H4 (cell line): ENCODE measurements at places on chromosomes 6 and 20. TPM values are rescaled to one million over a fixed set of nuclear protein-coding genes. Genes with fewer than 3 reads are reported as not detected.

DNA sequence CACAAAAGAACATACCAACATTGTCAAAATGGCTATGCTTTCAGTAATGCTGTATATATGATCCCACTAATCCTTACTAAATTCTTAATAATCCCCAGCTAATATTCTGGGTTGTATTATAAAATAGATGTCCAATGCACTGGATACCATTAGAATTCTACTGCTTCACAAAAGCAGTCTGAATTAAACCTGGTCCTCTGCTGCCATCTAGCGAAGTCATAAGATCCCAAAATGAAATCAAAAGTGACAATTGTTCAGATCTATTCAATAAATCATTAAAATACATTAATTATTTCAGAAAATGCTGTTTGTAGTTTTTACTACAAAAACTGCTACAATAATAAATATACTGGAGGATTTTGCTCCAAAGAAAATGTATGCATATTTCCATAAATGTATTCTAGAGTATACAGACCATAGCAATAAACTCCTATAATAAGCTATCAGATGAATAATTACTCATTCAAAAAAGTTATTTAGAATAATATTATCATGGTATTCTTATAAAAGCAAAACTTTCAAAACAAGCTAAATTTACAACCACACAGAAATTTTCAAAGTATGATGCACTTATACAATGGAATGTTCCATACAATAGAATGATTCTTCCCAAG is 92.6 kb downstream of the RNGTT start:
- peak; percentile 31 for DNase-seq

DNA sequence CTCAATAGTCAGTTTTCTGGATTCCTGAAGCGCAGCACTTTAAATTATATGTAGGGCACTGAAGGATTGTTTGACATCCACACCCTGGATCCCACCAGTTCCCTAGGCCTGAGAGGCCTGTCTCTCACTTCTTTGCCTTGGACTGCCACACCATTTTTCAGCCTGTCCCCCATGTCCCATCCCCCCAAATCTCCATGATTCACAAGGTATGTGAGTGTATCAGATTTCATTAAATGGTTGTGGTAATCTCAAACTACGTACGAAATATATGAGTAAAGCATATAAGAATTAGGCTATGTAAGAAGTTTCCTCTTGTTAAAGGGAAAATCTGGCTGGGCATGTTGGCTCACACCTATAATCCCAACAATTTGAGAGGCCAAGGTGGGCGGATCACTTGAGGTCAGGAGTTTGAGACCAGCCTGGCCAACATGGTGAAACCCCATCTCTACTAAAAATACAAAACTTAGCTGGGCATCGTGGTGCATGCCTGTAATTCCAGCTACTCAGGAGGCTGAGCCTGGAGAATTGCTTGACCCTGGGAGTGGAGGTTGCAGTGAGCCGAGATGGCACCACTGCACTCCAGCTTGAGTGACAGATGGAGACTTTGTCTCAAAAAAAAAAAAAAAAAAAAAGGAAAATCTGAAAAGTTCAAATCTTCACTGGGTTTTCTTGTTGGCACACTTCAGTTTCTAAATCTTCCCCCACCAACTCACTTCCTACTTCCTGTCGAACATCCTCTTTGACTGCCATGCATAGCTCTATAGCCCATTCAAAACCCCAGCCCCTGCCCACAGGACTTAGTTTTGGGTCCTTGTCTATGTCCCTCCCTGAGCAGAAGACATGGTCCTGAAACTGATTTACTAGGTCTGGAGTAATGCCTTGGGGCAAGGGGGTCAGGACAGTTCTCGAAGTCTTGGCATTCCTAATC is 97.3 kb upstream of the SHLD1 start:
- DNase-seq = peak; percentile 82

DNA sequence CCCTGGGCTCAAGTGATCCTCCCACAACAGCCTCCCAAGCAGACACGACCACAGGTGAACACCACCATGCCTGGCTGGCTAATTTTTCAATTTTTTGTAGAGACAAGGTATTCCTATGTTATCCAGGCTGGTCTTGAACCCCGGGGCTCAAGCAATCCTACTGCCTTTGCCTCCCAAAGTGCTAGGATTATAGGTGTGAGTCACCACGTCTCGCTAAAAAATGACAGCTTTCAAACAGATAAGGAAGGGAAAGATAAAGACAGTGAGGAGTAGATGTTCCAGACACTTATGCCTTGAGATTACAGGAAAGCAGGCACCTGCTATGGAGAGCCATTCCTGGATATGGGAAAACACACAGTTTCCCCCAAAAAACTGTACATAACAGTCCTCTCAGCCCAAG is 40.9 kb upstream of the SLA2 start:
- DNase-seq = no peak

DNA sequence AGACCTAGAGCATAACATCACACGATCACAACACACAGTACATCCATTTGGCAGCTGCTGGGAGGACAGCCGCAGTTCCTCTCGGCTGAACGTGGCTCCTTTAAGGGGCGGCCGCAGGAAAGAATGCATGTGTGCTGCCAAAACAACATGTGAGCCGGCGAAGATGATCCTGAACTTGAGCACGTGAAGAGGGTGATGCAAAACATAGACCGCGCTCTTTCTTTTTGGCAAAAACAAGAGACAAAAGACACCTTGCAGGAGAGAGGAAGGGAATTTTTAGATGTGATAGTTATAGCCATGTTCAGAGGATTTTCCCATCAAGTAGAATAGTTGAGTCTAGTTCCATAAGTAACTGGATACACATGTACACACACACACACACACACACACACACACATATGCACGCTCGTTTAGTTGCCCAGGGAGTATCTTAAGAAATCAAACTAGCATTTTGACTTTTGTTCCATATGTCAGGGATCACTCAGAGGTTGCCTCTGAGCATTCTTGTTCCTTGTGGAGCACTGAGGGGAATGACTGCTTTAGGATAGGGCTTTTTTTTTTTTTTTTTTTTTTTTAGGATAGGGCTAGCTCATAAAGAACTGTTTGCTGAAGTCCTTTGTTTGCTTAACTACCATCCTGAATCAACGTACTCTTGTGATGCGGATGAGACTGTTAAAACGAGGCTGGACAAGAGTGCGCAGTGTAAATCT is 21.7 kb upstream of the RANBP9 start:
- DNase-seq = peak; percentile 56

GRCh38 chr6:41785254-41785653 is 2.2 kb upstream of the TOMM6 start:
- DNase-seq = no peak

- peak; percentile 34 for DNase-seq
Observed at GRCh38 chr6:35500782-35501181, 3.9 kb upstream of the TEAD3 start.

GRCh38 chr20:6040958-6041807 is 12.7 kb downstream of the LRRN4 start:
- no peak for DNase-seq

DNA sequence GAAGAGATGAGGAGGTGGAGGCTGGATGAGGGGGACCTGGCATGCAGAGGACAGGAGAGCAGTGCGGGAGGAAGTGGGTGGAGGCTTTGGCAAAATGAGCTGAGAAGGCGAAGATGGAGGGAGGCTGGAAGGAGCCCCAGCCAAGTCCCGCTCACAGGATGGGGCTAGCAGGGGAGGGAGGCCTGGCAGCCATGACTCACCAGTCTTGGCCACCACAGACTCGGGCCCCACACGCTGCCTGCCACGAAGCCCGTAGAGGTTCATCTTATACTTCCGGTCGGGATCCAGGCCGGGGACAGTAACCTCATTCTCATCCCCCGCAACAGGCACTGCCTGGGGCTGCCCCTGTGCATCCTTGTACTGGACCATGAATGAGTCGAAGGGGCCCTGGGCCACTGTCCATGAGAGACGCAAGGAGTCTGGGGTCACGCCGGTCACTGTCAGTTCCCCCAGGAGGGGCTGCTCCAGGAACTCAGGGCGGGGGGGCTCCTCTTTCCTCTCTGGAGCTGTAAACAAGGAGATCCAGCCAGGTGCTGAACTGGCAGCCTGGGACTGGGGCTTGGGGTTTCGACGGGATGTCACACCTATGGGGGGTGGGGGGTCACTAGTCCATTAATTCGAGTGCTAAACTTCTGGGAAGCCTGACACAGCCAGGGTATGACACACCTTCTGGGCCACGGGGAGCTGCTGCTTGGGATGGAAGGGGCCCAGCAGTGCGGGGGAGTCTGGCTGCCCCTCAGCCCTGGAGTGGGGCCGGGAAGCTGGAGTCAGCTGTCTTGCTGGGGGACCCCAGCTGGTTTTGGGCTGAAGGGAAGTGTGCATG is 27.8 kb downstream of the TNXB start:
- DNase-seq = peak; percentile 93

GRCh38 chr20:31930779-31931178 is 21.1 kb downstream of the PDRG1 start:
- no peak for DNase-seq

- no peak for DNase-seq
Observed at GRCh38 chr20:56504373-56505005, 20.1 kb upstream of the FAM209A start.

DNA sequence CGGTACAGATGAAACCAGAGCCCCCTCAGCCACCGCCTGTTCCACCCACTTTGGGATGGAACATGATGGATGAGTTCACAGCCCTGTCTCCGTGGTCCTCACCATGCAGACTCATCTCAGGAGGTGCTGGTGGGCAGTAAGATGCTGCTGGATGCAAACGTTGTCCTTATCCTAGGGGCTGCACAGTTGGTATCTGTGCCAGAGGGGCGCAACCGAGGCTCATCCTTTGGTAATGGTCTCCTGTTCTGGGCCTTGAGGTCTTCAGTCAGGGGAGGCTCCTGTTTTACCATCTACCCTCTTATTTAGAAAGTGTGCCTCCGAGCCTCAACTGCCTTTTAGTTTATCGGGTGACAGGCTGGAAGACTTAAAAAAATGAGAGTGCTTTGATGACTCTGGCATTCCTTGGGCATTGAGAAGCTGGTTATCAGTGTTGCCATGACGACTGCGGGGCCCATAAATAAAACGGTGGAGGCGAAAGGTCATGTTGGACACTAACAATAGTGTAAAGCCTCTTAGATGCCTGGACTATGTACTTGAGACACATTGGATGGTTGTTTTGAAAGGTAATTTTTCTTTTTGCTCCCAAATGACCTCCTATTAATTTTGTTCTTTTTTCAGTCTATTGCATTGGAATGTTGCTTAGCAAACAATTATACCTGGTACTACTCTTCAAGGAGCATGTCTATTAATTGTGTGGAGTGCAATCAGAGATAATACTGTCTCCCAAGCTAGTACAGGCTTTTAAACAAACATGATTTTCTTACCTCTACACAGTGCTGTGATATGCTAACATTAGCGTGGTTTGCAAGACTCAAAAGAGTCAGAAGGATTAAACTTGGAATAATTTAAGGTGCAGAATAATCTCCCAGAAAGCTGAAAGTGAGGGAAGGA is 74.2 kb upstream of the DSP start:
- no peak for DNase-seq

- no peak for DNase-seq
Observed at GRCh38 chr20:39524371-39524911, 562.3 kb downstream of the DHX35 start.

DNA sequence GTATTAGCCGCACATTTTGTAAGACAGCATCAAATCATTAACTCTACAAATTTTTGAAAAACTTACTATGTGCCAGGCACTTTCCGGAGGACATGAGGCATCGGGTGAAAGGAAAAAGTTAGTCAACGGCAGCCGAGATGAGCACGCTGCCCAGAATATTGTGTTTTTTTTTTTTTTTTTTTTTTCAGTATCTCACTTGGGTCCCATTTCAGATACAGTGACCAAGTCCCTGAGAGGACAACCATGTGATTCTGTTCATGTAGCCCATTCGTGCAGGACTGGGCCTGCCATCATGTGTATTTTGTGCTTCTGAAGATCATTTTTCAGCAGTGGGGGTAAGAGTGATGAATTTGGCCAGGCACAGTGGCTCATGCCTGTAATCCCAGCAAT is 1.3 kb downstream of the SLA2 start:
- DNase-seq = no peak

DNA sequence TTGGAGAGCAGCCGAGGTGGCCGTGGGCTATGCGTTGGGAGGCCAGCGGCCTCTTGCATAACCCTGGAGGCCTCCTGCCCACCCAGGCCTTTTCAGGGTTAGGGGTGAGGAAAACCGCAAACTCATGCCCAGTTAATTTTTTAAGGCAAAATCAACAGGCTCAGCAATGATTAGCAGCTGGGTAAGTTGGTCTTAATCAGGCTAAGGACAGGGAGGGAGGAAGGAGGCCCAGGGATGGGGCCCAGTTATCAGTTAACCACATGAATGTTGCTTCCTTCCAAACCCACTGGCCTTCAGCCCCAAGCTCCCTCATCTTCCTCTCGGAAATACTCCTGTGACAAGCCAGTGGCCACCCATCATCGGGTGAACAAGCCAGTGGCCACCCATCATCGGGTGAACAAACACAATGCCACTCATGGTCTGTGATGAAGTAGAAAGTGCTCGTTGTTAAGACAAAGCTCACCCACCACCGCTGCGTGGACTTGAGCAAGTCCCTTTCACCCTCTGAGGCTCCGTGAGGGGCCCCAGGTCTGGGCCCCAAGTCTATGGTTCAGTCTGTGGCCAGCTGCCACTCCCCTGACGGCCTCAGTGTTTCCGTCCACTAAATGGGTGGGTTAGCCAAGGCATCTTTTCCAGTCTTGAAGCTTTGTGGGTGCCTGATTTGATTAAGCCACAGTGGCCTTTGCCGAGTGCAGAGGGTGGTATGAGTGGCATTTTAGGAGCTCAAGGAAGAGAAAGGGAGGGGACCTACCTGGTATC is 39.4 kb downstream of the HNF4A start:
- no peak for DNase-seq

DNA sequence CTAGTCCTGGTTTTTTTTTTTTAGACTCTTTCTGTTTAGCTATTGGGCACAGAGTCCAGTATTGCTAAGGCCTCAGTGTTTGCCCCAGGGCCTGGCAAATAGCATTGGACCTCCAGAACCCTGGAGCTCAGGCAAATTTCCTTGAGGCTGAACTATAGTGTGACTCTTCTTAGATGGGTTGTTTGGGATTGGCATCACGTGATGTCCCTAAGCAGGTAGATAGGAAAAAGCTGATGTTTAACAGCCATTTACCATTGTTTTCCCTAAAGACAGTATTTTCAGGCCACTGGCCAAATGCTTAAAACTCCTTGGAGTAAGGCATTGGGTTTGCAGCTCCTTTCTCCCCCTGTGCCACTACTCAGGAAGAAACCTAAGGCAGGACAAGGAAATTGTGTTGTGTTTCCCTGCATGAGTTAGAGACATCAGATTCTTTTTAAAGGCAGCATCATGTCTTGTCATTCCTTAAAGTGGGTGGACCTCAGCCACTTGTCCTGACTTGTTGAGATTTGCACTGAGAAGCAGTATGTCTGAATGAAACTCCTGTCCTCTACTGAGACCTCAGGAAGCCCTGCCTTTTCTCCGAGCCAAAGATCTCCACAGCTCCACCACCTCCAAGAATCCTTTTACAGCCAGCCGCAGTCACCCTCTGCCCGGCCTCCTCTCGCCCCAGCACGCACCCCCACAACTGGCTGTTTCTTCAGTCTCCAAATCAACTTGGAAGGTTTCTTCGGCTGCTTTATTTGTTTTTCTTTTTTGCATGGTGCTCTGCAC is 46.2 kb upstream of the RNF144B start:
- DNase-seq = no peak

BPIFB2 gene
- not detected in 2 replicates for total RNA-seq

EFCAB8 gene
- 0.04 TPM in 1 of 2 replicates, not detected in the other for total RNA-seq

SLA2 gene
- total RNA-seq = not detected in 2 replicates

ZNF334 gene
- total RNA-seq = 0.14 TPM in 1 of 2 replicates, not detected in the other

RNF217 gene
- total RNA-seq = 3.8 and 7.0 TPM in 2 replicates

CRISP3 gene
- not detected in 2 replicates for total RNA-seq

GTSF1L gene
- not detected in 2 replicates for total RNA-seq

FBXO9 gene
- total RNA-seq = 43.6 and 45.5 TPM in 2 replicates

DLL1 gene
- 0.54 and 2.2 TPM in 2 replicates for total RNA-seq

VIP gene
- total RNA-seq = not detected in 2 replicates
